ENCODE measurements at places on chromosomes 3 and 15. TPM values are rescaled to one million over a fixed set of nuclear protein-coding genes. Genes with fewer than 3 reads are reported as not detected.

DNA sequence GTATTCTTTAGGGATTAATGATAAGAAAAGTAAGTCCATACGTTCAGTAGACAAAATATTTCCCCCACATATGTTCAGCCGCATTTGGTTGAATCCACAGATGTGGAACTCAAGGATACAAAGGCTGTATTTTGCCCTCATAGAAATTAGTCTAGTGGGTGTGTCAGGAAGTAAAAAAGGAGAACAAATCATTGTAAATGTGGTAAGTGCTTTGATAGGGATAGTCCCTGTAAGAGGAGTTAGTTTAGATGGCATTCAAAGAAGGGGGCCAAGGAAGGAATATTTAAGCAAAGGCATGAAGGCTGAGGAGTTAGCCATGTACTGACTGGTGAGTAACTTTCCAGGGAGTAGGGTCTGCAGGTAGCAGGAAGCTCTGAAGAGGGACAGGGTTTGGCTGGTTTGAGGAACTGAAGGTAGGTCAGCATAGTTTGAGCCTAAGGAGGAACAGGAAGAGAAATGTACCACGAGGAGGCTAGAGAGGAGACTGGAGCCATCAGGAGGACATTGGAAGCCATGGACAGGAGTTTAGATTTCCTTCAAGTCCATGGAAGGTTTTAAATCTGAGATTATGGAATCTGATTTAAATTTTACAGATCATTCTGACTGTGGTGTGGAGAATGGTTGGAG is 98.8 kb downstream of the MME start:
- no peaks in the 10 kb centered on the region for H3K4me1 ChIP-seq
- no peak overlapping the region for H3K4me3 ChIP-seq
- H3K36me3 ChIP-seq, result no peaks in the 10 kb centered on the region

DNA sequence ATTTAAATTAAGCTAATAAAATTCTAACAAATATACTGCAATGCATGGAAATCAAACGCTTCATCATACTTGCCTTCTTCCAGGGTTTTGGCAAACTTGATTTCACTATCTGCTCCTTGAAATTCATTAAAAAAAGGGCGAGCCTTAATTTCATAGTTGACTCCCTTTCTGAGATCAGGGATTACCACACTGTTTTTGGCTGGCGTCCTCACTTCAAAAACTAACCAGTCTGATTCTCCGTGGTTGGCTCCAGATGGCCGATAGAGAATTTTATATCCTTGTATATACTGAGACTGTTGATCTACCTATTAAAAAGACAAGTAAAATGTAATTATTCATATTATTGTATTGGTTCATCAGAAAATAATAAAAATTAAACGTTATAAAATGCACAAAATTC is 1106.8 kb downstream of the ROBO1 start:
- H3K36me3 ChIP-seq, result no peaks in the 10 kb centered on the region
- H3K27ac ChIP-seq, result no peak overlapping the region
- H3K4me1 ChIP-seq, result no peaks in the 10 kb centered on the region

DNA sequence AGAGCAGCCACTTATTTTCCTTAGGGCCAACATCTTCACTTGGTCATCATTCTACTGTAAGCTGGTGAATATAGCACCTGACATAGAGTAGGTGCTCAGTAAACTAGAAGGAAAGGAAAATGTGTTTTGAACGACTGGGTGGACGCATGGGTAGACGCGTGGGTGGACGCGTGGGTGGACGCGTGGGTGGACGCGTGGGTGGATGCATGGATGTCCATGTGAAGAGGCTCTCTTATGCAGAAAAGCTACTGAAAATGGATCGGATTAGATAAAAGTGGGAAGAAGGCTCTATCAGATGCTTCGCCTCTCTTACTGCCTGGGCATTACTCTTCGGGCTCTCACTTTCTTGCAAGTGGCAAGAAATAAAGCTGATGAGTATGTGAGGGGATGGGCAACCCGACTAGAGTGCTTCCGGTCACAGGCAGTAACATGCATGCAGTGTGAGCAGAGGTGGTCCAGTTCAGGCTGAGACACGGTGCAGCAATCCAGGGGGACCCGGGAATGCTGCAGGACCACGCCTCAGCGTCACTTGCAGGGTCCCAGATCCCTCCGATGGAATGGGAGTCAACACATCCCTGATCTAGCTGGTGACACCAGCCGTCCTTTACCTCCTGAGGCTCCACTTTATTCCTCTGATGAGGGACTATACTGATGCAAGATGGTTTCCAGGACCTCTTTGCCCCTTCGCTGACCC is 138.0 kb upstream of the MEF2A start:
- no peak overlapping the region for H3K27ac ChIP-seq
- no peak overlapping the region for H3K4me3 ChIP-seq
- no peaks in the 10 kb centered on the region for H3K27me3 ChIP-seq

- H3K4me3 ChIP-seq, result peak overlapping the region; percentile 53
- H3K27me3 ChIP-seq, result no peaks in the 10 kb centered on the region
- H3K27ac ChIP-seq, result no peak overlapping the region
- H3K4me1 ChIP-seq, result no peaks in the 10 kb centered on the region
Observed at GRCh38 chr15:100849855-100850218, 29.8 kb upstream of the ALDH1A3 start.

DNA sequence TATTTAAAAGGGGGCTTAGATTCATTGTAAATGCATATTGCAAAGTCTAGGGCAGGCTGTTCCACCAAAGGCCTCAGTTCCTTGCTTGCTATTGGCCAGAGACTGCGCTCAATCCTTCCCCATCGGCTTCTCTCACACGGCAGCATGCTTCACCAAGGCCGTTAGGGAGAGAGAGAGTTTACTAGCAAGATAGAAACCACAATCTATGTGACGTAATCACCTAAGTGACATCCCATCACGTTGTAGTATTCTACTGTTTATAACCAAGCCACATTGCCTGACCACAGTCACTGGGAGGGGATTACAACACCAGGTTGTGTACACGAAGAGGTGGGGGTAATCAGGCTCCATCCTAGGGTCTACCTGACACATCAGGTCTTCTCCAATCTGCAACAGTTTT is 16.0 kb upstream of the NPAP1 start:
- no peak for DNase-seq
- H3K36me3 ChIP-seq, result no peaks in the 10 kb centered on the region
- H3K27me3 ChIP-seq, result no peaks in the 10 kb centered on the region
- no peak overlapping the region for H3K4me3 ChIP-seq
- no peaks in the 10 kb centered on the region for H3K4me1 ChIP-seq

GRCh38 chr3:109316162-109316730 is at the start of gene DPPA2:
TSS of gene DPPA2 (minus strand) at chr3:109316517. CDS start at chr3:109314542, 1,975 bp downstream.
- DNase-seq, result no peak
- no peak within 1 kb of the TSS for H3K27ac ChIP-seq
- peaks cover 4% of the 10 kb centered on the region for H3K4me1 ChIP-seq
- no peaks in the 10 kb centered on the region for H3K36me3 ChIP-seq

- no peaks in the 10 kb centered on the region for H3K36me3 ChIP-seq
- no peaks in the 10 kb centered on the region for H3K27me3 ChIP-seq
- H3K27ac ChIP-seq, result no peak overlapping the region
- H3K4me1 ChIP-seq, result no peaks in the 10 kb centered on the region
- H3K4me3 ChIP-seq, result no peak overlapping the region
Observed at GRCh38 chr15:91472316-91472756, 372.3 kb downstream of the SV2B start.

- no peaks in the 10 kb centered on the region for H3K27me3 ChIP-seq
- no peaks in the 10 kb centered on the region for H3K36me3 ChIP-seq
- H3K4me1 ChIP-seq, result no peaks in the 10 kb centered on the region
Observed at GRCh38 chr3:62070891-62071290, 302.5 kb downstream of the FEZF2 start.

GRCh38 chr3:7100136-7100535 is 239.2 kb downstream of the GRM7 start:
- no peak overlapping the region for H3K4me3 ChIP-seq
- no peaks in the 10 kb centered on the region for H3K4me1 ChIP-seq
- H3K27ac ChIP-seq, result no peak overlapping the region
- no peaks in the 10 kb centered on the region for H3K36me3 ChIP-seq
- no peak for DNase-seq

GRCh38 chr15:80434926-80435720 is 30.9 kb downstream of the ARNT2 start:
- H3K4me1 ChIP-seq, result peaks cover 8% of the 10 kb centered on the region
- no peak overlapping the region for H3K4me3 ChIP-seq
- no peaks in the 10 kb centered on the region for H3K36me3 ChIP-seq
- H3K27me3 ChIP-seq, result no peaks in the 10 kb centered on the region

GRCh38 chr3:34408088-34408487 is 609.7 kb downstream of the PDCD6IP start:
- no peaks in the 10 kb centered on the region for H3K27me3 ChIP-seq
- no peaks in the 10 kb centered on the region for H3K4me1 ChIP-seq
- no peak overlapping the region for H3K27ac ChIP-seq
- DNase-seq, result no peak
- no peaks in the 10 kb centered on the region for H3K36me3 ChIP-seq

Gene ROPN1
- total RNA-seq, result 0.54 TPM

Gene PTX3
- total RNA-seq, result 2.7 TPM

Gene KLHL40
- total RNA-seq, result not detected
